Dorsolateral prefrontal cortex (tissue), 122 donors: ENCODE measurements at places on chromosomes 3 and 15.
A peak's percentile ranks its signal among the peaks of the same experiment; 100 is the strongest.

DNA sequence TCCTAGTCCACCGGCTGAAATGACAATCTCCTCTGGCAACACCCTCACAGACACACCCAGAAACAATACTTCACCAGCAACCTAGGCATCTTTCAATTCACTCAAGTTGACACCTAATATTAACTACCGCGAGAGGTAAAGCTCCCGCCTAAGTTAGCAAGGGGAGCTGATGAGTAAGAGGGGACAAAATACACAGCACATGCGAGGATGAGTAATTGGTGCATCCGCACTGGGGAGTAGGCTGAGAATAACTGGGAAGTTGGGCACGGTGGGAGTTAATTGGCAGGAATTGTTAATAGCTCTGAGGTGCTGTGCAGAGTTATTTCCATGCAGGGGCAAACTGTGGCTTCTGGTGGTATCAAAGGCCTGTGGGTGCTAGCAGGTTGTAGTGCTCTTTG, 14.5 kb upstream of the PLD1 start:
- DNase-seq, result no peak

DNA sequence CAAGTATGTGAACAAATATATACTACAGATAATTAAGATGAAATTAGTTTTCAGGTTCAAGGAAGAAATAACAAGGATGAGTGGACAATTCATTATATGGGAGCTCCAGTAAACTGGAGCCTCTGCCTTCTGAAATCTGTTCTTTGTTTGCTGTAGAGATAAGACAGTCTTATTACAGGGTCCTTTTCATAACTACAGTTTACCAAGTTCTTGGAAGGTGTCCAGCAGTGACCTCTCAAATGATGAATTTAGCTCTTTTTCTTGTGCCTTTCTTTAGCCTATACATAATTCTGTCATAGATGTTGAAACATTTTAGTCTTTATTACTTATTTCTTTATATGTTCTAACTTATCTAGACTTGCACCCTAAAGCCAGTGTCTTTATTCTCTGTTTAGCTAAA, 89.7 kb upstream of the GBE1 start:
- DNase-seq, result no peak

DNA sequence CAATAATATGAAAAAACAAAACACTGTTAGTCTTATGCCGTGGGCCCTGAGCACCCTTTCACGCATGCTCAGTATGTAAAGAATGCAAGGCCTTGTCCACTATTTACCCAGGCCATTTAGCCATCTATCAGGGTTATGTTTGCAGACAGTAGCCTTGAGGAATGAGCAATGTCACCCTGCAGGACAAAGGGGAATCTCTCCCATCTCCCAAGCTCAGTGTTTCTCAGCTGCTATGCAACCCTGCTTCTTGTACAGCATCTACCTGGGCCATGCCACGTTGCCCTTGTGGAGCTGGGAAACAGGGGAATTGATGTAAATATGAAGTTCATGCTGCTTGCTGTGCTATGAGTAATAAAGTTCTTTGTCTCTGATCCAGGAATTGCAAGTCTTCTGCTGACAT, 51.5 kb upstream of the SLCO2A1 start:
- DNase-seq, result no peak

DNA sequence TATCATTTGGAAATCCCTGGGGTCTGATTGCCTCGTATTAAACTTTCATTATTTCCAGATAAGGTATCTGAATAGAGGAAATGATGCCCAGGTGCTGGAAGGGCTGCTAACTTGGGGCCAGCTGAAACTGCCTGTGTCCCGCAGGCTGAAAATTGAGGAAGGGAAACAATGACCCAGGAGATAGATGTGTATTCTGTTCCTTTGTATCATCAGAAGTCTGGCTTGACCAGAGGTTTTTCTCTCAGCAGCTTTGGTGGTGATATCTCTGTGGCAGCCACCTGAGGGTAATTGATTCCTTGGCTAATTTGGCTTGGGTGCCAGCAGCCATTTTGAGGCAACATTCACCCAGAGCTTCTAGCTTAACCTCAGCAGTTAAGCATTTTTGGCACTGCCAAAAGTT, 90.0 kb upstream of the STT3B start:
- no peak for DNase-seq

DNA sequence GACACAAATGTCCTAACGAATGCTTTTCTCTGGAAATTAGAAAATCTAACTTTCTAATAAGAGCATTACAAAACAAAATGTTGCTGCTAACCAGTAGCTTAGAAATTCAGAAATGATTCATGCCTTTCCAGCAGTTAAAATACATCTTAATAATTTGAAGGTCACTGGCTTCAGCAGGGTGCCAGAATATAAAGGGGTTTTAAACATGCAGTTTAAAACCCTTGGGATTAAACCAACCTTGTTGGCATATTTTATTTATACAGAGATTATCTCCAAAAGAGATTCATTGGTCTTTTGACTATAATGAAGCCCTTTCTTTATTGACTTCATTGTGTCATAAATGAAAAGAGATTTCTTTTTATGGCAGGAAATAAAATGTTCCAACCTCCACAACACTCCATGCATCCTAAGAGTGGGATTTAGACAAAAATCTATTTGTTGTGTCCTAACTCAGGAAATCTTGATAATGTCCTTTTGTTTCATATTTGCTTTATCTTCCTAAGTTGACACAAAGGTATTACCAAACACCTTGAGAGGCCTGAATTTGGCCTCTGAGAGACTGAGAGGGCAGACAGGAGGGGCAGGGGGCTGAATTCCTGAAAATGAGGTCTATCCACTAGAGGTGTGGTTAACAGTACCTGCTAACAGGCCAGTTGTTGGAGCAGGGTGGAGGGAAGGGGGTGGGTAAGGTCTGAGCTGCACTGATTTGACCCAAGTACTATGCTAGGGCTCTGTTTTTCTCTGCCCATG, 124.4 kb downstream of the FEZF2 start:
- DNase-seq, result no peak

DNA sequence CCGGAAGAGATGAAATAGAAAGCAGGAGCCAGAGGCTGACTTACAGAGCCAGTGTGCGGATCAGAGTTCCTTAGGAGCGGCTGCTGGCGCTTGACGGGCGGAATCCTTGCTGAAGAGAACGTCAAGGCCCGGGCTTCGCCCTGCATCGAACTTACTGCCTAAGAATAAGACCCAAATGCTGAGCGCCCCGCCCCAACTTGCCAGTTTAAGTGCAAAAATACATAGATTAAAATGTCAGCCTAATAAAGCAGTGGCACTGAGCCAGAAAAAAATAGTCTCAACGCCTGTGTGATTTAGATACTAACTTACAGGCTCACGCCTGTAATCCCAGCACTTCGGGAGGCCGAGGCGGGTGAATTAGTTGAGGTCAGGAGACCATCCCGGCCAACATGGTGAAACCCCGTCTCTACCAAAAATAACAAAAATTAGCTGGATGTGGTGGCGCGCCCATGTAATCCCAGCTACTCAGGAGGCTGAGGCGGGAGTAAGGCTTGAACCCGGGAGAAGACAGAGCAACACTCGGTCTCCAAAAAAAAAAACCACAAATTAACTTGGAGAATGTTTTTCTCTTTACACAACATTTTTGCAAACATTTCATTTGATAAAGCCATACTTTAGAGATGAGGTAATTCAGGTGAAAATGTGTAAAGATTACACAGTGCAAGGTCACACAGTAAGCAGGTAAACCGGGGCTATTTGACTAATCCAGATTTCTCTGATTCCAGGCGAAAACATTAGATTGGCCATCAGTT, 1.2 kb upstream of the UBP1 start:
- peak; percentile 34 for DNase-seq
